NCI-H460 (cell line): ENCODE measurements at places on chromosomes 5 and 9.

- DNase-seq, result peak; percentile 12
These were observed 1075.9 kb downstream of the NR2F1-AS1 start for GRCh38 chr5:92505145-92505544.

- peak; percentile 33 for DNase-seq
These were observed 199.8 kb downstream of the ZNF608 start for GRCh38 chr5:124546643-124547042.

DNA sequence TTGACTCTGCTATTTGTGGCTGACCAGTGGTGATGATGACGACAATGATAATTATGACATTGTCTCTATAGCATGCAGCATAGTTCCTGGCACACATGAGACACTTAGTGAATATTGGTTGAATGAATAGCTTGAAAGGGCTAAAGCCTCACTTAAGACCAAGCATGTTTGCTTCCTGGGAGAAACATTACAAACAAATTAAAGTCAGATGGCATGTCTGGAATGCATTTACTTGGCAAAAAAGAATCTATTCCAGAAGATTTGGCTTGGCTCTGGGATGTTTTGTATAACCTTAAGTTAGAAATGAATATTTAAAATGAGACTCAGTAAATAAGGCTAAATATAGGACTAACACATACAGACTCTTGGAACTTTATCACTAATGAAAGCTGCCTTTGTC lies 21.6 kb downstream of the GAS1 start:
- no peak for DNase-seq

- DNase-seq, result no peak
These were observed 92.2 kb downstream of the C5orf15 start for GRCh38 chr5:133876266-133876665.

GRCh38 chr9:93814077-93814956 lies 140.8 kb downstream of the BARX1 start:
- DNase-seq, result no peak

DNA sequence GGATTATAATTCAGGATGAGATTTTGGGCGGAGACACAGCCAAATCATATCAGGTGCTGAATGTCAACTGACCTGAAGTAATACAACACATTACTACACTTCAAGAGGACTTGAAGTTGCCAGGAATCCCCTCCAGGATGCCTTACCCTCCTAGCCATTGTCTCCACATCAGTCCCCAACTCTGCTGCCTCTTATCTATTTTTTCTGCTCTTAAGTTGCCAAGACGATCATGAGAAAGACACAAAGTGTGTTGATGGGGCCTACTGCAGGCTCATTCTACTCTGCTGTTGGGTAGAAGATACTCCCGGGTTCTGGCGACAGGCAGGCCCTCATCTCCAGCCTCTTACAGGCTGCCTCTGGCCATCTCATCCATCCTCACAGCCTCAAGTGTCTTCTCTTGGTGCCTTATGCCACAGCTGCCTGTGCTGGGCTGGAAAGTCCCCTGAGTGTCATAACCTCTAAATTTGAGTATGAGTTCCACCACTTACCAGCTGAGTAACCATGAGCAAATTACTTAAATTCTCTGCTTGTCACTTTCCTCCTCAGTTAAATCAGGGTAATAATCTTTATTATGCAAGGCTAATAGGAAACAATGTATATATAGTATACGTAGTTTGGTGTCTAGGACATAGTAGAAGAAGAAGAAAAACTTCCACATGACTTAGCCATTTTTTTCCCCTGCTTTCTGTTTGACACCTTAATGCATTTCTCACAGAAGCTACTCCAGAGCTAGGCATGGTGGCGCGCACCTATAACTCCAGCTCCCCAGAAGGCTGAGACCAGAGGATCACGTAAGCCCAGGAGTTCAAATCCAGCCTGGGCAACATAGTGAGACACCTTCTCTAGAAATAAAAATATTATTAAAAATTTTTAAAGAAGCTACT lies 73.0 kb upstream of the SNX2 start:
- DNase-seq, result no peak

DNA sequence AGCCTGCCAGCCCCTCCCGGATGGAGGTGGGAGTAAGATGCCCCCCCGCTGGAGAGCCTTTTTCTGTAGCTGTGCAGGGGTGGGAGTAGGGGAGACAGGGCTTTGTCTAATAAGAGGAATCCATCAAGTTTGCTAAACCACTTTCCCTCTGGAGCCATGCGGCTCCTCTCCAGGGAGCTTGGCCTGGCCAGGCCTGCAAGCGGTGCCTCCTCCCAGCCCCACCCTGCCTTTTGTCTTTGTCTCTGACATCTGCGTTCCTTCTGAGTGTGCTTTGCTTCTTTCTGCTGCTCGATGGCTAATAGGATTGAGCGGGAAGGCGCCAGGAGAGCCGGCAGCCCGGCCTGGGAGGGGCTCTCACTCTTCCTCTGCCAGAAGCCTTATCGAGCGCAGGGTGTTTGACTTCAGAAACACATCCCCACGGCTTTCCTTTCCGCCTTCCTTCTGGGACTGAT lies 26.7 kb upstream of the FCN1 start:
- DNase-seq, result no peak

DNA sequence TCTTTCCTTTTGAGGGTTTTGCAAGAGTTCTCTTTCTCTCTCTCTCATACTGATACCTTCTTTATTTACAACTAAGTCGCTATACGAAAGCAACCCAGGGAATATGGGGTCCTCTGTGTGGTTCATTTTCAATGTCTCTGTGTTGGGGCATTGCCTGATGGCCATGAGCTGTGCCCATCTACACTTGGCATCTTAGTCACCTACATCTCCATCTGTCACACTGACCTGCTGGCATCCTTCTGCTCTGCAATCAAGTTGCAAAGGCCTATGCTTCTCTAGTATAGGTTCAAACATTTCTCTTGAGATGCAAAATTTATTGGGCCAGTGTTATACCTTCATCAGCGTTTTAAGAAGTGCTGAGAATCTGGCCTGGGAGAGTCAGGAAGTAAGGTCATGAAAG lies 228.2 kb downstream of the MTRR start:
- DNase-seq, result no peak

DNA sequence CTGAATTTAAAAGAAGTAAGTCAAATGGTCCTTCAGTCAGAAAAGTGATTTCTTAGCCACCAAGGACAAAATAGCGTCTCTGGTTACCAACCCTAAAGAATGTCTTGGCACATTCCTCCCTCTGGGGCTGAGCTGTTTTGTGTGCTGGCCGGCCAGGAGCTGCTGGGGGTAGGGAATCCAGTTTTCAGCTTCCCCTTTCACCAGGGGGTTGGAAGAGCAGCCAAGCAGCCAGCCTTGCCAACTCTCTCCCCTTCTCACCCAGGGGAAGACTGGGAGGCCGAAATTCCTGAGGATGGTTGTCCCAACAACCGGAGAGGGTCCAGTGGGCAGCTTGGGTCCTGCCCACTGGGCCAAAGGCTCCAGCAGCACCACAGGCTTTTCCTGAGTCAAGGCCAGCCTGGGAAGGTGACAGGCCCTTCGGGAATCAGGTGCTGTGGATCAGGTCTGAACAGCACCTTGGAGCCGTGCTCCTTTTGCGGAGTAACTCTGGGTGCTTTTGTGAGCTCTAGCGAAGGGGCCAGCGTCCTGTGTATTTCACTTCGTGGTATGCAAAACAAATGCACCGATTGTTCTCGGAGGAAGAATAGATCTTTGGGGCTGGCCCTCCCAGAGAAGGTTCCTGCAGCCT lies 4.2 kb downstream of the WWC1 start:
- DNase-seq, result no peak

- DNase-seq, result no peak
These were observed 153.3 kb downstream of the PJA2 start for GRCh38 chr5:109256486-109256885.

GRCh38 chr9:36576866-36577265 lies 4.2 kb downstream of the MELK start:
- DNase-seq, result no peak
